Stimulated activated CD4-positive, alpha-beta T cell treated with anti-CD3 and anti-CD28 coated beads, Interleukin-15, amount 100 ng/mL, for 1 hour (primary cell): ENCODE measurements at places on chromosomes 5 and 9.

DNA sequence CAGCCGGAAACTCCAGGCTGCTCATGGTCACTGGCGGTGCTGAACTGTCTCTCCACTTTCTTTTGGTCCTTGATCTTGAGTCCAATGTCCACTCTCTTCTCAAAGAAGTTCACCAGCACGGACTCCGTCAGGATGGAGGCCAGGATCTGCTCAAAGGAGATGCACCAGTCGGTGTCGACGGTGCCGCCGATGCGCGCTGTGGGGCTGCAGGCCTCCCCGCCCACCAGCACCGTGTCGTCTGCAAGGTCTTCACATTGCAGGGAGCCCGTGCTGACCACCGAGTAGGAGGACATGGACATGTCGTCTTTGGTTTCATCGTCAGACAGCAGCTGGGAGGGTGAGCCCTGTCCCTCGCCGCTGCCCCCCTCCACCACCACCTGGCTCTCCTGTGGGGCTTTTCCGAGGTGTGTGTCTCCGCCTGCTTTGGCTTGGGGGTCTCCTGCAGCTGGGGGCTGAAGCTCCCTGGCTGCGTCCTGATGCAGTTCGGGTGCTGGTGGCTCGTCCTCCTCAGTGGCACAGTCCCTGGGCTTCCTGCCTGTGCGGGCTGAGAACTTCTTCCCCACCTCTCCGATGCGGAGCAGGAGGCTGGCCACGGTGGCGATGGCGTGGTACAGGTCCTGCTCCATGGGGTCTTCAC is 5.0 kb upstream of the MRNIP start:
- no peak for DNase-seq

- no peak for DNase-seq
Measured at GRCh38 chr9:108910914-108911313, 23.0 kb downstream of the ELP1 start.

DNA sequence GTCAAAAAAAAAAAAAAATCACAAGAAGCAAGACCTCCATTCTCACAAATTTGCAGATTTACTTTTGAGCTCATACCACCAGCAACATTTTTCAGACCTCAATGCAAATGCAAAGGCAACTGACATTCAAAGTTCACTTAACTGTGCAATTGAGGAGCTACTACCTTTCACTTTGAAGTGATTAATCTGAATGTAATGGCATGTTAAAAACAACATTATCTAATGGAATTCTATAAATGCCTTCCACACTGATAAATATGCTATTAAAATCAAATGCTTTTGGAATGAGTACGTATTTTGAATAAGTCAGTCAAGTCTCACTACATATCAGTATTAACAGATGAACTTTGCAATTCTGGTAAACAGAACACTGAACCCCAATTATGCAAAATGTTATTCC is 32.3 kb downstream of the UBQLN1 start:
- no peak for DNase-seq

DNA sequence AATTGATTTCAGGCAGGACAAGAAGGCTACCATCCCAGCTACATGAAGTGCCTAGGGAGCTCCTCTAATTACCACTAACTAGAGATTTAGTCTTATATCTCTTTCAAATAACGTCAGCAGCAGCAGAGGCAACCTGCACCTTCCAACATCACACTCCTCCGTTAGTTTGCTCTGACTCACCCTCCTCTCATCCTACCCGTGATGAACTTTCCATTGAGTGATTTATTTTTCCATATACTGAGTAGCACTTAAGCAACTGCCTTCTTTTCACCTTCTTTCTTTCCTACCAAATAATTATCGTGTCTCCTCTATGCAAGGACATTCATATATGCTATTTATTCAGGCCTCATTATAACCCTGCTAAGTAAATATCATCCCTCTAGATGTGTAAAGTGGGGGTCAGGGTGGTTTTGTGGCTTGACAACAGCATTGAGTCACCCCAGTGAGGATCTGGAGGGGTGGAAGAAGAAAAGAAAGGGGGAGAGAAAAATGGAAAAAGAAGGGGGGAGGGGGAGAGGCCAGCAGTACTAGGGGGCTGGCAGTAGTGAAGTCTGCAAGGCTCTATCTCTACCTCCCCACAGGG is 64.6 kb upstream of the CAST start:
- no peak for DNase-seq
